Caco-2 (cell line): ENCODE measurements at places on chromosomes 2 and 18. TPM values are rescaled to one million over a fixed set of nuclear protein-coding genes. Genes with fewer than 3 reads are reported as not detected.
A peak's percentile ranks its signal among the peaks of the same experiment; 100 is the strongest.

- no peak for DNase-seq
Observed at GRCh38 chr2:165064743-165065142, 109.4 kb upstream of the SLC38A11 start.

GRCh38 chr2:70790136-70790828, at the start of gene FIGLA:
FIGLA (minus strand) TSS chr2:70790643; CDS start chr2:70790638, 5 bp downstream.
- no peak for DNase-seq

- peak; percentile 67 for DNase-seq
Observed at GRCh38 chr2:84919885-84920580, 14.6 kb downstream of the TMSB10 start.

The QPCT gene
- total RNA-seq, result 4.7 and 6.3 TPM in 2 replicates

DNA sequence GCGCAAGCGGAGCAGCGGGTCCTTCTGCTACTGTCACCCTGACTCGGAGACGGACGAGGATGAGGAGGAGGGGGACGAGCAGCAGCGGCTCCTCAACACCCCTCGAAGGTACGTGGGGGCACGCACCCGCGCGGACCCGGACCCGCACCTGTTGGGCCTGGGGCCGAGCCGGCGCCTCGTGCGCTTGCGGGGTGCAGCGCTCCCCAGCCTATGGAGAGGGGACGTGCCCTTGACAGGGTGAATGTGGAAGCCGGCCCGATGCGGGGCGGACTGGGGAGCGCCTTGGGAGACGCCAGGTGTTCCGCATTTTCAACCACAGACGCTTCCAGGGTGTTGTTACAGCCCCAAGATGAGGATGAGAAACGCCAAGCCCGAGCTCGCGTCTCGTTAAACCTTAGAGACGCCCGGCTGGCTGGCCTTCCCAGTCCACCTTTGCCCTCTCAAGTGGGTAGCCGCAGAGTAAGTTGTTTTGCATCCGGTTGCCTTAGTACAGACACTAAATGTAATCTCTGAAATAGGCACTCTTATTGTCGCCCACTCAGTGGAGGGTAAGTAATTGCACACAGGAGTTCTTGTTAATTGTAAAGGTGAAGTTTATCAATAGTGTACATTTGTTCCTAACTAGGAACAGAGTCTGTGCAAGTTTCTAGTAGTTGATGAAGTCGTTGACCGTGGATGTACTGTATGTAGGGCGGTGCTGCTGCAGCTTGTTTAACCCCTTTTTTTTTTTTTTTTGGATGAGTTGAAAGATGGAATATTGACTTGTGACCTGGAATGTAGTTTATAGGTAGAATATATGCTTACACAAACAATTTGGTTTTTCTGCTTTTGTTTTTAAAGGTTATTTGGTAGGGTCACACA, 815 bp downstream of the GMCL1 start:
- peak; percentile 56 for DNase-seq

The LRATD1 gene
- total RNA-seq, result 0.27 and 0.35 TPM in 2 replicates

- DNase-seq, result no peak
Observed at GRCh38 chr18:79955302-79956075, 4.0 kb upstream of the SLC66A2 start.

The SLC11A1 gene
- 0.12 and 0.32 TPM in 2 replicates for total RNA-seq

The LOXHD1 gene
- not detected in 2 replicates for total RNA-seq

GRCh38 chr2:24016853-24017703, 7.2 kb downstream of the MFSD2B start:
- no peak for DNase-seq

GRCh38 chr2:4556135-4556896, 852.9 kb downstream of the DCDC2C start:
- DNase-seq, result no peak

The ATP5MC3 gene
- 299 and 337 TPM in 2 replicates for total RNA-seq

The ACKR3 gene
- 3.2 and 3.9 TPM in 2 replicates for total RNA-seq

The GREB1L gene
- 71.1 and 75.4 TPM in 2 replicates for total RNA-seq

- no peak for DNase-seq
Observed at GRCh38 chr2:137705296-137705695, 259.0 kb upstream of the HNMT start.

DNA sequence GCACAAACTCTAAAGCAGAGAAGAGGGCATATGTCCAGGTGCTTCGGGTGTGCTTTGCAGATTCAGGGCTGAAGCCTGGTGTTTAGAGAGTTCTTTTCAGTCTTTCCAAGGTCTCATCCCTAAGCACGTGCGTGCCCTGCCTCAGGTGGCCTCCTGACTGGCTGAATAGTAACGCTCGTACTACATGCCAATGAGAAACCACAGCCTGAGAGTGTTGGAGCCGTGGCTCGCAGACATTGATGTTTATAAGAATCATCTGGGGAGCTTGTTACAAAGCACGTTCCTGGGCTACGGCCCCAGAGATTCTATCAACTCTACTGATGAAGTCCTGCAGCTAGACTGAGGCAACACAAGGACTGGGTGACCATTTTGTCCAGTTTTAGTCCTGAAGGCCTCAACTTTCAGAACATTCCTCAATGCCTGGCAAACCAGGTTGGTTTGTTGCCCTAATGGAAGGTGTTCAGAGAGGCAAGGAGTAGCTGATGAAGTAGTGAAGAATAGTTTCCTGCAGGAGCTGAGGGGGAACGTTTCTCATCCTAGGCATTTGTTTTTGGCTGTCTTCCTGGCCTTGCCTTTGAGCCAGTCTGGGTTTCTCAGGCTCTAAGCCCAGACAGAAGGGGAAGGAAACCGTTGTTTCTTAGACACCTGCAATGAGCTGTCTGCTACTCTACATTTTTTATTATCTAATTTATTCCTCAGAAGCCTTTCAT, 31.5 kb upstream of the HAAO start:
- DNase-seq, result no peak

DNA sequence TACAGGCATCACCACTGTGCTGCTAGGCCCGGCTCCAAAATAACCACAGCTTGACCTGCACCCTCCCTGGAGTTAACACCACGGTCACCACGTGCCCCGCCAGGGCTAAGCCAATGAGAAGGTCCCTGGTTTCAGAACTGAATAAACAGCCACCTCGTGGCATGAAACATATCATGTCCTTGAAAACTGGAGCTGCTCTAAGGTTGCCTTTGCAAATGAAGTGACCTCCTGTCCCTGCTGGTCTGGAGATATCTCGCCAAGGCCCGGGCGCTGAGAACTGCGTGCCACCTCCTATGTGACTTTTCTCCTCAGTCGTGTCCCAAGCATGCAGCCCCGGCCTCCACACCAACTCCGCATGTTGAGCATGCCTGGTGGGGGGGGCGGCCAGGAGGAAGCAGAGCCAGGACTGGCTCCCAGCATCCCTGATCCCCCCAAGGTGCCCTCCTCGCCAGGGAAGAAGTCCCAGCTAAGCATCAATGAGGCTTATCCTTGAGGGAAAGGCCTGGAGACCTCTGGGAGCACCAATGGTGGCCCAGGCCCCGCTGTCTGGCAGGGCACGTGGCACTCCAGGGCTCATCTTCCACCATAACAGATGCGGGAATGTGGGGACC, 16.3 kb upstream of the KCNG2 start:
- DNase-seq, result no peak

The ETAA1 gene
- 11.4 and 12.4 TPM in 2 replicates for total RNA-seq

The AQP12A gene
- total RNA-seq, result not detected in 2 replicates

The SLC9A4 gene
- total RNA-seq, result 1.2 and 1.4 TPM in 2 replicates

The FBXO36 gene
- 0.21 and 0.64 TPM in 2 replicates for total RNA-seq

The VAMP8 gene
- total RNA-seq, result 82.9 and 85.5 TPM in 2 replicates

DNA sequence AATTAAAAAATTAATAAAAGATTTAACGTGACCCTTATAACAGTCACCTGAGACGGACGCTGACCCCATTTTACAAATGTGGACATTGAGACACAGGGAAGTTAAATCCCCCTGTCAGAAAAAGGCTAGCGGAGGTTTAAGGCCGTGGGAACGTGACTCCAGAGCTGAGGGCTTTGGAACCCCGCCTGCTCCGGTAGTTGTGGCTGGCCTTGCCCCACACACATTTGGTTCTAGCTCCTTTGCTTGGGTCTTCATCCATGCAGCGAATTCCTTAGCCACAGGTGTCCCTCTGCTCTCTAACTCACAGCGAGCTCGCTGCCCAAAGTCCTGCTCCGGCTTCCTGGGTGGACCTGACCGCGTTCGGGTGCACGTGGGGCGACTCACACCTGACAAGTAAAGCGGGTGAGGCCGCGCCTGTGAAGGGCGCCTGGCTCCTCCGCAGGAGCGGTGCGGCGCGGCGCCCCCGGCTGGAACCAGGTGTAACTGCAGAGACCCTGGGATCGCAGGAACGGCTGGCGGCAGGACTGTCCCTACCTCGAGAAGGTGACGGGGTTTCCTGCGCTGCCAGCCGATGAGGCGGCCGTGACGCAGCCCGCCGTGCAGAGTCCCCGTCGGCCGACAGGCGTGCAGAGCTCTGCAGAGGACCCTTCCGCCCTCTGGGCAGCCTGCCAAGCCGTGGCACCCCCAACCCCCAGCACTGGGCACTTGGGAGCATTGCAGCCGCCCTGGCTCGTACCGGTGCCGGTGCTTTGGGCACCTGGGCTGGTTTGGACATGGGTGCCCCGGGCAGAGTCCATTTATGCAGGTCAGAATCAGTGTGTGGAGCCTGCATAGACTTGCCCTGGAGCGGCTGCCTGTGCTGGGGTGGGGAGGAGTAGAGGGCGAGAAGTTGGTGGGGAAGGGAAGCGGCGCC, 2.4 kb upstream of the PROC start:
- DNase-seq, result peak; percentile 86

DNA sequence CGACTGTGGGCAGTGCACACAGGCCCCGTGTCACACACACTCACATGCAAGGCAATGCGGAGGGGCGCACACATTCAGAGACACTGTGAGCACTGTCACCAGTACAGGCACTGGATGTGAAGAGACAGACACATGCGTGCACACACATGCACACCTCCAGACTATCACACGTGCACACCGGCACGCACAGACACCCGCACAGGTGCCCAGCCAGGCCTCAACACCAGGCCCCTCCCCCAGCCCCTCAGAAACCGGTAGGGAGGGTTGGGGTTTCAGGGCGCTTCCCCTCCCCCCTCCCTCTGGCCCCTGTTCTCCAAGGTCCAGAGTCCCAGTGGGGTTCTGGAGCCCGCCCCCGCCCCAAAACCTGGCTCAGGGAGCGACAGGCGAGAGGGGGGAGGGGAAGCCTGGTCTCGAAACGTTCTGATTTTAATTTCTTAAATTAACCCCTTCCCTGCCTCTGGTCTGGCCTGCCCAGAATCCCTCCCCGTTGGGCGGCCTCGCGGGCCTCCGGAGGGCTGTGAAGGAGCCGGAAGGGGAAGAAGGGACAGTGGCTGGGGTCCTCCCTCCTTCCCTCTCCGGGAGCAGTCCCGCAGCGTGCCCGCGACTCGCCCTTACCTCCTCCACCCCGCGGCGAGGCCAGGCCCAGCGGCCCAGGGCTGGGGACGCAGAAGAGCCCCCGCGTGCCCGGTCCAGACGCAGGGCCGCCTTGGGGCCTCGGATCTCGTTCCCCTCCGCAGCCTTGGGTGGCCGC, 558 bp downstream of the FBXO41 start:
- DNase-seq, result no peak

- no peak for DNase-seq
Observed at GRCh38 chr2:201931951-201932350, 101.7 kb upstream of the FZD7 start.

The FEV gene
- total RNA-seq, result not detected in 2 replicates

DNA sequence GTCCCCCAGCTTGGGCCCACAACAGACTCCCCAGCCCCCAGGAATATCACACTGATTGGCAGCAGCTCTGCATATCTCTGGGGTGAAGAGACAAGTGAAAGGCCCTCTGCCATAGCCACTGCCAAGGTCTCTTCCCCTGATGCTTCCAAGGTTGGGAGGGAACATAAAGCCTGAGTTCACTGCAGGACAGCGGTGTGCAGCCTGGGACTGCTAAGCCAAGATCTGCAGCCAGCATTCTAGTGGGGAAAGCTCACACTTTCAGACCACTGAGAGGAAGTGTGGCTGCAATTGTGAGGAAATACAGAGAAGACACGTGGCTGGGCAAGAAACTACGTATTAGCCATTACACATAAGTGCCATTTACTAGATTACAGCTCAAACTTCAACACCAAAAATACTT, 100.7 kb downstream of the MAIP1 start:
- DNase-seq, result no peak

DNA sequence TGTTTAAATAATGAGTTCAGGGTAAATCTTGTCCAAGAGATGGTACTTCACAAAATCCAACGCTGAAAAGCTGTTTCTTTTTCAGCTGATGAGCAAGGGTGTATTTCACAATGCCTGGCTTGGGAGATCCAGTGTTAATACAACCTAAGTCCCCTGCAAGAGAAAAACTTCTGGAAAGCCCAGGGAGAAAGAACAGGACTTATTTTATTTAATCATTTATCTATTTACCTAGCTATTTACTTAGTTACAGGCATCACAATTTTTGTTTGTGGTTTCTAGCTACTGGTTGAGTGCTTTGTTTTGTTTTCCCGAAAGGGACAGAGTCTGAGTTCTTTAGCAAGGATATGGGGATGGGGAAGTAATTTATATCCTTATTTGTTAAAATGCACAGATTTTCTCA, 598.2 kb upstream of the SYT4 start:
- DNase-seq, result no peak

The GCG gene
- not detected in 2 replicates for total RNA-seq

The CGREF1 gene
- 4.4 and 5.0 TPM in 2 replicates for total RNA-seq

DNA sequence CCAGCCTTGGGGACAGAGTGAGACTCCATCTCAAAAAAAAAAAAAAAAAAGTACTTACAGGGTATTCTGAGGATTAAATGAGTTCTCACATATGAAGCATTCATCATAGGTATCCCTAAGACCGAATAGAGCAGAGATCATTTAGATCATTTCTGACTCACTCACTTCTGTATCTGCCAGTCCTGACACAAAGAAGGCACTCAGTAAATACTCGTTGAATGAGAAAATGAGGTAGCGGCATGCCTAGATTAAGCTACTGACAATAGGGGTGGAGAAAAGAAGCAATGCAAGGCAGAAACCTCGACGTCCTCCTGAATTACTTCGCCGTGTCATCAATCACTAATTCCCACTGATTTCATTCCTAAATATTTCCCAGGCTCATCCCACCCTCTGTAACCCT, 103.8 kb downstream of the GREB1L start:
- DNase-seq, result no peak

The ATP8B1 gene
- total RNA-seq, result 31.6 and 32.0 TPM in 2 replicates

The PAX3 gene
- not detected in 2 replicates for total RNA-seq

The MAL gene
- not detected in 2 replicates for total RNA-seq

GRCh38 chr2:140122001-140122400, 1341.8 kb upstream of the NXPH2 start:
- DNase-seq, result no peak

The CAPN14 gene
- 0.21 and 0.23 TPM in 2 replicates for total RNA-seq

- no peak for DNase-seq
Observed at GRCh38 chr18:47184419-47185050, 8.4 kb upstream of the IER3IP1 start.

DNA sequence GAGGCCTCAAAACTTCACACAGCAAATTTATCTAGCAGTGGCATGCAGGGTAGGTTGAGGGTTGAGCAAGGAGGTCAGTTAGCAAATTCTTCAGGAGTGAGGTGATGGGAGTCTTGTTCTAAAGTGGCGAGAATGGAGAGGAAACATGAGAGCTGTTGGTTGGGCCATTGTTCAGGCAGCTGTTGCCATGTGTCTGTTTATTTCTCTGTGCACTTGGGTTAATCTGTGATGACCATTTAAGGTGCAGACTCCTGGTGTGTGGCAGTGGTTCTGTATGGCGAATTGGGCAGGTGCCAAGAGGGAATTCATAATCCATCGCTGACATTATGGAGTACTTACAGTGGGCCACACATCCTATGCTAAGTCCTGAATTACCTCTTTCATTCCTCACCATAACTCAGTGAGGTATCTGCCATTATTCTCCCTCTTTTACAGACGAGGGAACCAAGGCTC, 30.4 kb downstream of the TMEM178A start:
- no peak for DNase-seq
